ENCODE measurements at places on chromosomes 11 and 22.

GRCh38 chr11:133896028-133896427 is 50.7 kb upstream of the SPATA19 start:
- DNase-seq = no peak

- DNase-seq = no peak
Measured at GRCh38 chr22:25492162-25492561, 72.3 kb upstream of the GRK3 start.

GRCh38 chr11:61713906-61714305 is 33.7 kb downstream of the DAGLA start:
- no peak for DNase-seq

DNA sequence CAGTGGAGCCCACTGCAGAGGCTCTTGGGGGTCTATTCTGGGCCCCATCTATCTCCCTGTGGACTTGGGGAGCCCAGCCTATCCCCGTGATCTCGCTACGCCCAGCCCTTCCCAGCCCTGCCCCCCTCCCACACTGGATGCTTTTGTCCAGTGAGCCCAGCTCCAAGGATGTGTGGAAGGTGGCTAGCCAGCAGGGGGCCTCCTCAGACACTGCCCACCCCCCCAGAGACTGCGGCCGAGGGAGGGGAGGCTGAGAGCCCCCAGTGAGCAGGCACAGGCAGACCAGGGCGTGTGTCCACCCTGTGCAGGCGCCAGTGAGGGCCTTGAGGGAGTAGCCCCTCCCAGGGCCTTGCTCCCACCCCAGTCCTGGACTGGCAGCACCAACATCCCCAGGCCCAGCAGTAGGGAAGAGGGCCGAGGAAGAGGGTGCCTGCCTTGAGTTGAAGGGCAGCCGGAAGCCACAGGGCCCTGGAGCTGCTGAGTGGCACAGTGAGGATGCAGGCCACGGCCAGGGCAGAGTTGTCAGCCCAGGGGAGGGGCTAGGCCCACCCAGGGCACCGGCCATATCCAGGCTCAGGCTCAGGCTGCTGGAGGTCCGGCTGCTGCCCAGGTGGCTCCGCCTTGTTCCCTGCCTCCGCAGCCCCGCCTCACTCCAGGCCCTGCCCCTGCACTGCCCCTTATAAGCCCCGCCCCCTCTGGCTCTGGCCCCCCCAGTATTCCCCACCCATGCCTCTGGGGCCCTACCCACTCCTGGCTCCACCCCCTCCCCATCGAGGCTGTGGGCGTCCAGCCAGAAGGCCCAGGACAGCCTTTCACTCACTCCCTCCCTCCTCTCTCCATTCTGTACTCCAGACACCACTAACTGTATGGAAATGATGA is 28.0 kb downstream of the MOB2 start:
- no peak for DNase-seq

DNA sequence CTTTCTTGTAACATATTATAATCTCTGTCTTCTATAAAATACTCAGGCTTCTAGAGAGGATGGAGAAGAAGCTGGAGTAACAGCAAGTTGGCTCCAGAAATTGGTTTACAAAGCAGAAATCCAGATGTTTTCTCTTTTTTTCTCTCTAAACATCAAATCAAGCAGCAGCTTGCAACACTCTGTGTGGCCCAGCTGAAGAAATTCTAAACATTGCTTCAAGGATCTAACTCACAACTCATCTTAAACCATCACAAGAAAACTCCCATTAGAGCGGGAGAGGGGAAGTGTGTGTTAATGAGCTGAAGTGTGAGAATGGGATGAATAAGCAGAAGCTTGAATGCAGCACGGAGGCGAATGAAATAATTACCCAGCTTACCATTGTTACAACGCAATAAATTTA is 146.5 kb downstream of the OPCML start:
- DNase-seq = no peak

- DNase-seq = no peak
Measured at GRCh38 chr22:45465633-45466032, 37.0 kb upstream of the FBLN1 start.

- DNase-seq = no peak
Measured at GRCh38 chr11:126491092-126491491, 135.6 kb downstream of the ST3GAL4 start.

- no peak for DNase-seq
Measured at GRCh38 chr22:45880091-45880715, 96.8 kb downstream of the WNT7B start.

- no peak for DNase-seq
Measured at GRCh38 chr11:62719302-62719978, 7.8 kb downstream of the HNRNPUL2 start.

DNA sequence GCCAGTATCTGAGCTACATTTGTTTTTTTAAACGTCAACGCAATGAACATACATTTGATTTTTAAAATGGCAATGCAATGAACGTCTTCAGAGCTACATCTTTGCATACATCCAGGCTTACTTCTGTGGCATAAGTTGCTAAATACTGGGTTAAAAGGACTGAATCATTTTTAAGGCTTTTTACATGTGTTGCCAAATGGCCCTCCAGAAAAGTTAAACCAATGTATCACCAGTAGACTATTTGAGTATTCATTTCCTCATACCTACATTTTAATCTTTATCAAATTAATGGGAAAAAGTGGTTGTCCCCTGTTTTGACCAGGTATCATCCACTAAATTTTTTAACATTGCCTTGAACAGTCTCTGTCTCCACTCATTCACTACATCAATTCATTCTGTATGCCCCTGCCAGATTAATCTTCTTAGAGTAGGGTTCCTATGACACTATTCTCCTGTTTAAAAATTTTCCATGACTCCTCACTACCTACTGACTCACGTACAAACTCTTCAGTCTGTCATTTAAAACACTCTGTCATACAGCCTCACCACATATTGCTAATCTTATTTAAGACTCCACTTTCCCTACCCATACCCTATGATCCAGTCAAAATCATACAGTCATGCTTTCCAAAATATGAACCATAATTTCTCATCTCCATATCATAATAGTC is 12.4 kb upstream of the PRRG4 start:
- no peak for DNase-seq

DNA sequence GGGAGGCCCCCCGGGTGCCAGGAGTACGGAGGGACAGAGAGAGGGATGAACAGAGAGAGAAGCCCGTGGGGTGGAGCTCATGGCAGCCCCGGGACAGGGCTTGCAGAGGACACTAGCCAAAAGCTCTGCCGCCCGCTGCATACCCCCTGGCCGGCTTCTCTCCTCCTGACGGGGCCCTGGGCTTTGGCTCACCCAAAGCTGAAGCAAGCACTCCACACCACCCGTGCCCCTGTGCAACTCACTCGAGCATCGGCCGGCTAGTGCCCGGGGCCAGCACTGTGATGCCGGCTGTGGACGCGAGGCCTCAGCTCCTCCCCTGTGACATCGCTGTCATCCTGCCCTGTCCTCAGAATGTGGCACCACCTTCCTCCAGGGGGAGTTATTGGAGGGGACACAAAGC is 429.6 kb downstream of the BRD1 start:
- no peak for DNase-seq

DNA sequence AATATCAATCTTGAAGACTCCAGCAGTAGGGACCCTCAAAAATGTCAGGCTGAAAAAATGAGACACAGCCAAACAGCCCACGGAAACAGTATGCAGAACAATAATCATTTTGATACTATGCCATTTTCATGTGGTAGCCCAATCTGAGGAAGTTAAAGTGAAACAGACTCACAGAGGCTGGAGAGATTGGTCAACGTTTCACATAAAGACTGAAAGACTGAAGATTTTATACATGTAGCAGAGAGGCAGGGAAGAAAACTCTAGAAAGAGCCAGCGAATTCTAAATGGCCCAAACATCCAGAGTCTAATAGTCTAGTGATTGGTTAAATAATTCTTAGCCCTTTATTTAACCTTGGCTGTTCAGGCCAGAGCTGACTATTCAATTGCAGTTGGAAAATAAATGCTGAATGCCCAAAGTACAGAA is 49.4 kb downstream of the MAML2 start:
- no peak for DNase-seq

DNA sequence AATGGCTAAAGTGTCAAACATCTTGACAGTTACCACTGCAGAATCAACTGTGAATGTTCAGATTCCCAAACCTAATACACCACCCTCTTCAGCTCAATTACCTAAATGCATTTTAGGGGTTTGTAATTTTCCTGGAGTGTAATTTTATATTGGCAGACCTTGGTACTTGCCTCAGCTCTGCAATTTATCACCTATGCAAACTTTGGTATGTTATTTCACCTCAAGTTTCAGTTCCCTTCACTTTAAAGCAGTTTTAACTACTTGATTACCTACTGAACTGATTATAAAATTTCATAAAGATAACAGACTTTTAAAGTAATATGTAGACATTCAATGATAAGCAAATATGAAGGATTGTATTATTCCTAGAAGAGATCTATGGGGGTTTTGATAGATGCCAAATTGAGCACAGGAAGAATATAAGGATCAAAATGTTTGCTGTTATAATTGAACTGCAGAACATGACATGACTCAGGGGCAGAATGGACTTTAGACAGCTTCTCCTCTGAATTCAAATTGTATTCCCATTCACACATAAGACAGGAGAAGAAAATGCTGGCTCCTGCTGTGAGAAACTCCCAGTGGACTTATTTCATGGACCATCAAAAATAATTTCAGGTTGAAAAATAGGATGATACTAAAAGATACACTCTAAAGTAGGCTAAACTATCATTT is 491.5 kb upstream of the LUZP2 start:
- no peak for DNase-seq

GRCh38 chr11:70785372-70785771 is 387.0 kb downstream of the CTTN start:
- DNase-seq = no peak

GRCh38 chr11:118295199-118295598 is 9.3 kb upstream of the CD3E start:
- no peak for DNase-seq

DNA sequence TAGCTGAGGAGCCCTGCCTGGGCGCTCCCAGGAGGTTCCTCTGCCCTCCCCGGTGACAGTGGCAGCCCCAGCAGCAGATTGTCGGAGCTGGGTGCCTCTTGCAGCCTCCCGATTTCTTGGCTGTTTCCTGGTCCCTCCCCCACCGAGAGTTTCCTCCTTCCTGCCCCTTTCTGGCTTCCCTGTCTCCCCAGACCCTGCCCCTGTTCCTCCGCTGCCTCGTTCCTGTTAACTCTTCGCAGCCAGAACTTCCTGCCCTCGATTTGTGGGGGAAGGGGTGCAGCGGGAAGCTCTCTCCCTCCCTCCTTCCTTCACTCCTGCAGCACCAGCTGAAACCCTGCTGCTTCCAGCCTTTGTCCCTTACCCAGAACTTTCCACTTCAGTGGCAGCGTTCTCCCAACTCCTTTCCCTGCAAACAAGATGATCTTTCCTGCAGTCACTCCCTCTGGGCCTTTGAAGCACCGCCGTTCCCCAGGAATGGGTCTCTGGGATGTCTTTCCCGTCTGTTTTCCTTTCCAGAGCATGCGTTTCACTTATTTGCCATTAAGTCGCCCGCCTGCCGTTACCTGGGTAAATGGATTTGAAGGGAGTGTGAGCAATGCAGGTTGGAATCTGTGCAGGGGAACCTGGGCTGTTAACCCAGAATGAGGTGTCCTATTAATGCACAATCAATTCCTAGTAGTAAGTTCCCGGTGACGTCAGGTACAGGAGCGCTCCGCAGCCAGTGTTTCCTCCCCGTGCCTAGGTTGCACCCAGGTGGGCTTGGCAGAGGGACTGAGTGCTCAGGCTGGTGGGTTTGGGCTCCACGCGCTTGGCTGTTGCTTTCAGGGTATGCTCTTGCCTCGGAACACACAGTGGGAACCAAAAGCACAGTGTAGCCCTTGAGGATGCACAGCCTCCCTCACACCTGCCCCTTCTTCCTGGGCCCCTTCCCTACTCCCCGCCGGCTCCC is 4.3 kb downstream of the GRK2 start:
- no peak for DNase-seq

DNA sequence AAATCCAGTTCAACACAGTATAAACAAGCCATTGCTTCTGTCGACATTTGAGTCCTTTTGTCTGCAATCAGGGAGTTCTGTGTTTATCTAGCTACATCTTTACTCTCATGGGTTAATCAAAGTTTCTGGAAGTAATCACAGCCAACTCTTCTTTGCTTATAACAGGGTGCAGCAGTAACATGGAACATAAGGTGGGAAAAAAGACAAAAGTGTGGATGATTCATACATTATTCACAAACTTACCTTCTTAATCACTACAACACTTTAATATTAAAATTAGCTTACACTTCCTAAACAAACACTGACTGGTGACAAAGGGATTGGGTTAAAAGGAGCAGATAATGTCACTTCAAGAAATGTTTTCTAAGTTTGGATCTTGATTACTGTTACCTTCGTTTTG is 44.7 kb downstream of the SNX19 start:
- DNase-seq = no peak

- DNase-seq = no peak
Measured at GRCh38 chr11:7532405-7533145, 18.8 kb downstream of the PPFIBP2 start.

DNA sequence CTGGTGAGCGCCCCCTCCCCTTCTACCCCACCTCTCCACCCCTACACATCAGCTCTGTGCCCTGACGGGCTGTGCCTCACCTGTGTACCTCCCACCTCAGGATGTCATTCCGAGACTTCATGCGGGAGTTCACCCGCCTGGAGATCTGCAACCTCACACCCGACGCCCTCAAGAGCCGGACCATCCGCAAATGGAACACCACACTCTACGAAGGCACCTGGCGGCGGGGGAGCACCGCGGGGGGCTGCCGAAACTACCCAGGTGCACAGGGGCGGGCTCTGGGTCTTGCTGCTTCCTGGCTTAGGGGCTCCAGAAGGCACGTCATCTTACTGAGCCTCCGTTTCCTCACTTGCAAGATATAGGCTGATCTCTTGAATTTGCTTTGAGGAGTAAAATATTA is 6.8 kb downstream of the CAPN1 start:
- no peak for DNase-seq

GRCh38 chr11:86639137-86639536 is 33.3 kb downstream of the ME3 start:
- no peak for DNase-seq

GRCh38 chr22:50261615-50262459 is at the start of gene MAPK12:
Gene MAPK12, minus strand, starts transcription at chr22:50261683. Its CDS starts 174 bp downstream, at chr22:50261509.
- no peak for DNase-seq

DNA sequence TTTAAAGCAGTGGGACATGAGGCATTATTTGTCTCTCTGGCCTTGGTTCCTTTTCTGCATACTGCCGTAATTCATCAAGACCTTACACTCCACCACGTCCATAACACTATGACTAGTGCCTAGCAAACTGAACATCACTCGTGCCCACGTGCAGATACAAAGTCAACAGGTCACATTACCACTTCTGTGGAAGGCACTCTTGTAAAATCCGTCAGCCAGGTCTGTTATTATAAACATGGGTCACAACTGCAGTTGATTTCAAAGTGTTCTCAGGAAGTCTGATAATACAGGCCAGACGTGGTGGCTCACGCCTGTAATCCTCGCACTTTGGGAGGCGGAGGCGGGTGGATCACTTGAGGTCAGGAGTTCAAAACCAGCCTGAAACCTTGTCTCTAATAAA is 14.1 kb downstream of the VSIG10L2 start:
- no peak for DNase-seq
